CD4-positive, CD25-positive, alpha-beta regulatory T cell (primary cell): ENCODE measurements at places on chromosomes 3 and 15. TPM values are rescaled to one million over a fixed set of nuclear protein-coding genes. Genes with fewer than 3 reads are reported as not detected.

The FOXB1 gene
- 4.0 TPM for total RNA-seq

DNA sequence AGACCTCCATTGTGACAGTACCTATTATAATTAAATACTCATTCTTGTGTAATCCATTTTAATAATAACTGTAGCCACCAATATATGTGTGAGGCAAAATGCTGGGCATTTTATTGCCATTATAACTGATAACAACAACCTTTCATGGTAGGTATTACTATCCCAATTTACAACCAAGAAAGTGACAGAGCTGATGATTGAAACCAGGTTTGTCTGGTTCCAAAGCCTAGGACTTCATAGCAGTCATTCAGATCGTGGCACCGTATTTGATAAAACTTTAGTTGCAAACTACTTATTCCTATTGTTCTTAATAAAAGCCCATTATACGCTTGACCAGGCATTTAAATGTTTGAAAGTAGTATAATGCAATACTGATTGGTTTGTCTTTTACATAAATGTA, 26.4 kb upstream of the VILL start:
- DNase-seq, result no peak

DNA sequence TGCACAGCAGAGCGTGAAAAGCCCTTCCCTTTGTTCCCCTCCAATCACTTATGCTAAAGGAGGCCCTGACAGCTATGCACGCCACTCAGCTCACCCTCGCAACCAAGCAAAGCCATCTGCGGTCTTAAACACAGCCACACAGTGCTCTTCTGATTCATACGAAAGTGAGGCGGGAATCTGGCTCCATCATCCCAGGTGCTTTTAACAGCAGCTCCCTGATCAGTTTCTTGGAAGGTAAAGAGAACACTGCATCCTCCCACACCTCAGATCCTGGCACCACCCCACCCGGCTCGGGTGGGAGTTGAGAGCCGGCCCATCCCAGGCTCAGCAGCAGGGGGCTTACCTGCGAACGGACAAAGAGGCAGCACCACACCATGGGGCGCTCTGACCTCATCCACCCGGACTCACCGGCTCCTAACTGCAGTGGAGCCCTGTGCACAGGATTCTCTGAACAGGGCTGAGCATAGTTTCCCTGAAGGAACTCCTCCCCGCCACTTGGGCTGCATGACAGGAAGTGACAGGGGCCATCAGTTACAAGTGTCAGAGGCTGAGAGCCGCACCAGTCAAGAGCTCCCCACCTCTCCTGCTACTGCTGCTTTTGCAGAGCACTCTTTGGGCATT, 114.3 kb upstream of the ARHGEF3 start:
- DNase-seq, result peak; percentile 57

The DPPA4 gene
- total RNA-seq, result 1.0 TPM

- DNase-seq, result no peak
Measured at GRCh38 chr15:66620341-66620740, 54.5 kb upstream of the LCTL start.

DNA sequence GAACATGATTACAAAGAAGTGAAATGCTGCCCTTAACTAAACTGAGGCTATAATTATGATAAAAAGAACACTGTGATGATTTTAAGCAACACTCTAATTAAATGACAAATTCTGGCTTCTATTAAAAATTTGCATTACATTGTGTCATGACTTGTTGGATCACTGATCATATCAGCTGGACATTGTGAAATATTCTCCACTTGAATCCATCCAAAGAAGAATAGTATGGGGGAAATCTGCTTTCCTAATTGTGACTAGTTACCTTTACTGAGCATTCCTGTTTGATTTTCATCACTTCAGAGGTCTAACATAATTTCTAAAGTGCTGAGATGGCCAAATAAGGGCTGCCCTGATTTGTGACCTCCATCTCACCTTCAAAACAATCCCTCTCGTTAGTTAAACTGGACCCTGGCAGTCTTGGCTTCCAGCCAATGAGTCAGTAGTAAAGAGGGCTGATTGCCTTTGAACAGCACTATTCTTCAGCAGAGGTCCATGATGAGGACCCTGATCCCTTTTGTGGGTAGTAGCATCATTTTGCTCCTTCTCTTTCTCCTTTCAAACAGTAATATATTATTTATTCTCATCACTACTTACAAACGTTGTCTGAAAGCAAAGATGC, 53.5 kb upstream of the LEKR1 start:
- DNase-seq, result no peak
